ENCODE measurements at places on chromosomes 12 and 14. TPM values are rescaled to one million over a fixed set of nuclear protein-coding genes. Genes with fewer than 3 reads are reported as not detected.

TMEM30B gene
- total RNA-seq = 1.2 TPM

SIX6 gene
- 0.28 TPM for total RNA-seq

MAGOHB gene
- total RNA-seq = 6.3 TPM

IRAK3 gene
- total RNA-seq = 4.0 TPM

MYBPC1 gene
- total RNA-seq = 5,417 TPM

BICDL1 gene
- total RNA-seq = 0.15 TPM

TMX1 gene
- 11.0 TPM for total RNA-seq

CLEC4E gene
- 1.1 TPM for total RNA-seq

DEPDC4 gene
- total RNA-seq = 0.47 TPM

HOXC9 gene
- total RNA-seq = 14.6 TPM

SLCO1C1 gene
- total RNA-seq = not detected

GALNT6 gene
- 0.55 TPM for total RNA-seq

KRT82 gene
- total RNA-seq = not detected

HOXC11 gene
- not detected for total RNA-seq

SDR9C7 gene
- 0.13 TPM for total RNA-seq

FGF23 gene
- total RNA-seq = not detected

STAB2 gene
- total RNA-seq = 0.04 TPM

NANOG gene
- not detected for total RNA-seq

FOXG1 gene
- total RNA-seq = not detected

SOX5 gene
- total RNA-seq = 2.4 TPM

MAP4K5 gene
- total RNA-seq = 17.1 TPM

GPN3 gene
- 29.4 TPM for total RNA-seq

VTI1B gene
- 93.4 TPM for total RNA-seq

KRT77 gene
- total RNA-seq = not detected

CMKLR1 gene
- 5.5 TPM for total RNA-seq

BCL2L2 gene
- 23.6 TPM for total RNA-seq

PROX2 gene
- total RNA-seq = not detected

DACT1 gene
- total RNA-seq = 1.3 TPM

FAM181A gene
- total RNA-seq = not detected

SLC22A17 gene
- 0.95 TPM for total RNA-seq

NUDT4 gene
- 187 TPM for total RNA-seq

PZP gene
- total RNA-seq = 0.20 TPM

PMCH gene
- not detected for total RNA-seq

TPH2 gene
- total RNA-seq = not detected

ANKS1B gene
- 7.4 TPM for total RNA-seq

TTC6 gene
- not detected for total RNA-seq

MGAT4C gene
- not detected for total RNA-seq

KRT71 gene
- total RNA-seq = not detected

TAS2R42 gene
- total RNA-seq = not detected

CMA1 gene
- total RNA-seq = 0.92 TPM

RAB35 gene
- 38.2 TPM for total RNA-seq

PKP2 gene
- total RNA-seq = 4.4 TPM

HOXC12 gene
- not detected for total RNA-seq

NGDN gene
- 49.9 TPM for total RNA-seq

SLC25A21 gene
- 0.37 TPM for total RNA-seq

FITM1 gene
- 72.8 TPM for total RNA-seq

Measured in psoas muscle (tissue), 8 donors.